A549 treated with ZK216348 at 1 μM for 4 hours (cell line): ENCODE measurements at places on chromosomes 12 and 14. TPM values are rescaled to one million over a fixed set of nuclear protein-coding genes. Genes with fewer than 3 reads are reported as not detected.

The TRIM9 gene
- 8.7 to 14.2 TPM (median 11.2 TPM) in 5 replicates for total RNA-seq

The CLEC2D gene
- total RNA-seq: 0.24 to 0.60 TPM (median 0.38 TPM) in 5 replicates

The GRIP1 gene
- 1.4 to 6.6 TPM (median 4.4 TPM) in 5 replicates for total RNA-seq

The PLEKHH1 gene
- 3.3 to 5.4 TPM (median 3.7 TPM) in 5 replicates for total RNA-seq
